Aorta (tissue), 5 donors: ENCODE measurements at places on chromosomes 3 and 15.

- DNase-seq: no peak
Measured at GRCh38 chr3:9149566-9149965, 99.9 kb downstream of the SRGAP3 start.

GRCh38 chr3:160134454-160134853 is 90.8 kb upstream of the C3orf80 start:
- DNase-seq: no peak

DNA sequence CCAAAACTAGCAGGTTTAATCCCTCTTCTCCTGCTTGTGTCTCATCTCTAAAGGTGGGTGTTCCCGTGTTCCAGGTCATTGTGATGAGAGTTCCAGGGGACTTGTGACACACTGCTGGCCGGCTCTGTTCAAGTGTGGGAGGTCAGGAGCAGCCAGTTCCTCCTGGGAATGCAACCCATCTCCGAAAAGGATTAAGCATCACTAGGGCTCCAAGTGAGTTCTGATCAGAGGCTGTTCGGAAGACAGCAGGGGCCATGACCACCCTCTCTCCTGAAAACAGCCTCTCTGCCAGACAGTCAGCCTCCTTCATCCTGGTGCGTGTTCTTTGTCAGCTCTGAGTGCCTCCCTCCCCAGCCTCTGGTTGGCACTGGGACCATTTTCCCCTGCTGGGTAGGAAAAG is at the start of gene TBC1D21:
TSS of gene TBC1D21 (plus strand) at position 109 of the 400 bp plus-strand sequence. CDS start at position 255, 146 bp downstream.
- no peak for DNase-seq

DNA sequence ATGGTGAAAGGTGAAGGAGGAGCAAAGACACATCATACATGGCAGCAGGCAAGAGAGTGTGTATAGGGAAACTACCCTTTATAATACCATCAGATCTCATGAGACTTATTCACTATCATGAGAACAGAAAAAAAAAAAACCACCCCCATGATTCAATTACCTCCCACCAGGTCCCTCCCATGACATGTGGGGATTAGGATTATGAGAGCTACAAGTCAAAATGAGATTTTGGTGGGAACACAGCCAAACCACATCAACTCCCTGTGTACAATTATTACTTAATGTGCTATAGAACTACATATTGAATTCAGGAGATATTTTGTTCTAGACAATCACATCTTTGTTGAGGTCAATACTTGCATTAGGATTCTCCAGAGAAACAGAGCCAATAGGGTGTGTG is 313.4 kb downstream of the CNTN6 start:
- no peak for DNase-seq

GRCh38 chr3:78066287-78066686 is 1026.4 kb downstream of the ROBO2 start:
- DNase-seq: no peak

DNA sequence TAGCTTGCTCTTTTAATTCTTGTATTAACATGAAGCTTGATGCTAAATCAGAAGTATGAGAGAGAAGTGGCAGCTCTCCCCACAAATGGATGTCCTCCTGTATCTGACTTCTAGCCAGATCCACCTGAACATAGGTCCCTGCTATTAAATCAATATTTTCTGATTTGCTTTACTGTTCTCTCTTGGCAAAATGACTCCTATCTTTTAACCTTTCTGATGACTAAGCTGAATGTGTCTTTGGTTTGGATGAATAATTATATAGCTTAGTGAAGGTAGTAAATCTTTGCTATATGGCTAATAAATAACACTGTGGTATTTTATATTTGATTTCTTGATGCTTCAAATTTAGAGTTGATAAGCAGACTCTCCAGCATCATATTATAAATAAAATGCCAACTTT is 28.3 kb upstream of the ARL14 start:
- DNase-seq: no peak

DNA sequence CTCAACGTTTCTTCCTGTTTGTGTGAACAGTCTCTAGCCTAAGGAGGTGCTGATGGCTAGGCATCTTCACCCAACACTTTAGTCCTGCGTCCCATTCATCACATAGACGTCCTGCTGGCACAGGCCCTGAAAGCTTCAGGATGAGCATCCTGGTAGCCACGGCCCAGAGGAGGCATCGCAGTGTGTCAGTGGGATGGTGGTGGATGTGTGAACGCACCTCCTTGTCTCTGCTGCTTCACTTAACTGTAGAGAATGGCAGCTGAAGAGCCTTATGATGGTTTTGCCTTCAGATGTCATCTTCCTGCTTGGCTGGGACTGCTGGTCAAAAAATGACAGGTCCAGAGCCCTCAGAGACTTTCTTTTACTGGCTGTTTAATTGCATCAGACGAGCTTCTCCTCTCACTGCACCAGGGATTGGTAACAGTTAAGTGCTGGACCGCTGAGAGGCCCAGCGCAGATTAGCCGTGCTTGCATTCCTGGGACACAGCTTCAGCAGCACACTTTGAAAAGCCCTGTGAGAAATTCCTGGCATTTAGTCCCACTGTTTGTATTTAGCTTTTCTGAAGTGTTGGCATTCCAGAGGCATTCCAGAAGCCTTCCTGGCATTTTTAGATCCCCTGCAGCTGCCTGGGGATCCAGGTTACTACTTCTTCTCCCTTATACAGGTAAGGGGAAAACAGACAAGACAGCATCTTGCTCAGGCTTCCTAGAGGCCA is 132.4 kb upstream of the PLXNA1 start:
- DNase-seq: no peak

GRCh38 chr3:88061746-88062145 is 2.7 kb downstream of the ZNF654 start:
- DNase-seq: no peak

DNA sequence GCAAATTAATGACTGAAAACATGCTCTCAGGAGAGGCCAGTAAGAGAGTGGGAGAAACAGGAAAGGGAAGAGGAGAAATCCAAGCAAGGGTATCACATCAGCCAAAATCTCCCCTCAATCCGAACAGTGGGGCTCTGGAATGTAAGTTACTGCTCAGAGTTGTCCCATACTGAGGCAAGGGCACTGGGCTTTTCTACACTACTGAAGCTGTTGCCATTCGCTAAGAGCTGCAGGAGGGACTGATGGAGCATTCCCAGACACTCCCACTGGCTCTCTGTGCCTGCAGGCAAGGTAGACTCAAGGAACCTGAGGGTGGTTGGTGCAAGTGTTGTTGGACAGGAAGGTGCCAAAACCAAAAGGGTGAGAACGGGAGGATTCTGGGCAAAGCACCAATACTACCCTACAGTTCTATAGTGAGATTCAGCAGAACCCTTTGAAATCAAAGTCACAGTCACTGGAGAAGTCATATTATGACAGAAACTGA is 46.1 kb downstream of the NEK10 start:
- DNase-seq: no peak

- DNase-seq: no peak
Measured at GRCh38 chr3:183182073-183182472, 19.5 kb upstream of the LAMP3 start.

GRCh38 chr3:156093964-156094363 is 26.4 kb upstream of the KCNAB1 start:
- no peak for DNase-seq

GRCh38 chr3:134229038-134229437 is 21.6 kb downstream of the RYK start:
- DNase-seq: no peak

GRCh38 chr3:156547637-156548036 is 7.3 kb downstream of the SSR3 start:
- DNase-seq: no peak

DNA sequence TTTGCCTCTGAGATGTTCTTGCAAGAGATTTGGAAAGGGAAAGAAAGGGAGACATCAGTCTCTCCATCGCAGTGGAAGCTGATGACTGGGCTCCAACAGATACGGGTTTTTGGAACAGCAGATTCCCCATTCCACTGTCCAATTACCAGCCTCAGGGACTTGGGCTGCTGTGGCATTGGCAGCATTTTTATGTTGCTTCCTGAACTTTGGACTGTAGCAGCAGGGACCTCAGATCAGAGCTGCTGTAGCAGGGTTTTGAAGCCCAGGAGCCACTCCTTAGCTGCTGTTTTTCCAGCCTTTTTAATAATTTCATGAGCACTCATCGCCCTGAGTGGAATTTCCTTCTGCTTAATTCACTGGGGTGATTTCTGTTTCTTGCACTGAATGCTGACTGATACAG is 135.7 kb upstream of the SLCO3A1 start:
- DNase-seq: no peak

DNA sequence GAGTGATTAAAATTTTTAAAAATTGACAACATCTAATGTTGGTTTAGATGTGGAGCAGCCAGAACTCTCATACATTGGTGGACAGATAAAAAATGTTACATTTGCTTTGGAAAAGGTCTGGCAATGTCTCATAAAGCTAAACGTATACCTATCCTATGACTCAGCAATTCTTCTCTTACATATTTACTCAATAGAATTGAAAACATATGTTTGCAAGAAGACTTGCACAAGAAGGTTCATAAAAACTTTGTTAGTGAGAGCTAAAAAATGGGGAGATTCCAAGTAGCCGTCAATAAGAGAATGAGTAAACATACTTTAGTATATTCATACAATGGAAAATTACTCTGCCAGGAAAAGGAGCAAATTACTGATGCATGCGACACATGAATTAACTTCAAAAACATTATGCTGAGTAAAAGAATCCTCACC is 30.0 kb downstream of the MASP1 start:
- no peak for DNase-seq

DNA sequence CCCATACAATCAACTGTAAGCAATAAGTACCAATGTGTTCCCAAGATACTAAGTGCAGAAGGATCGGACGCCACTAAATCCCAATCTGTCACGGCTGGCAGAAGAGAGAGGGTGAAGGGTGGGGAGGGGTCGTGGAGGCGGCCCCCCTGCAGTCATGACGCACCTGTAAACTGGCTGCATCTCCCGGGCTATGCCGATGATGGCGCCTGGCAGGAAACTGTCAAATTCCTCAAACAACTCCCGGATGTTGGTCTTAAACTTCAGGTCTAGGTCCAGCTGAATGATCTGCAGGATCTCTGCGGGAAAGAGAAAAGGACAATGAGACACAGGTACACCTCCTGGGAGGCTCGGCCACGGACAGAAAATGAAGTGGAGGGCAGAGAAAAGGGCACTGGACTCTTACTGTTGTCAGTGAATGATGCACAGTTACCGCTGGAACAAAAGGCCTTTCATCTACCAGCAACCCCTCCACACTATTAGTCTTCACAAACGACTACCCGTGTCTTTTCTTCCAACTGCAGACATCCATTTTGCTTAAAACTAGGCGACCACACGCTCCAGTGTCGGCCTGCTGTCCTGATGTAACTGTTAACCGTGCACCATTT is 114.6 kb downstream of the XXYLT1 start:
- no peak for DNase-seq

DNA sequence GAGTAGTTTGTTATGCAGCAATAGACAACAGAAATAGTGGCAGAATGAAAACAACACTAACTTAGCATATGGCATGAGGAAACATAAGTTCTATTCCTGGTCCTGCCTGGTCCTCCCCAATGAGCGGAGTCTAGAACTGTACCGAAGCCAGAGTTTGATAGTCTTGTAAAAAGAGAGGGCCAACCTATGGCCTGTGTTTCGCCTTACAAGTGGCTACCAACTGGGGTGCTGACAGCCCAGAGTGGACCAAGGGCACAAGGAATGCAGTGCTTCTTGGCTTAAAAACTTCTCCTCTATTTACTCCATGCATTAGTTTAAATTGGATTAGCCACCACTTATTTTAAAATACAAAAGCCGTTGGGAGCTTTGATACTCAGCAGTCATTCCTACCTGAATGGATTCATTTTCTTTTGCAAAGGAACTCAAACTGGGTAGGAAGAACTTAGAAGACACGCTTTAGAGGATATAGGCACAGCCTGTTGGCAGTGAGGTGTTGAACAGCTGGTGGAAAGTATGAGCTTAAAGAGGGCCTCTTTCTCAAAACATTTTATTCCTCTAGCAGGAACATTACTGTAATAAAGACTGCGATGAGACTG is 302.9 kb downstream of the PLCL2 start:
- no peak for DNase-seq

- DNase-seq: no peak
Measured at GRCh38 chr15:59590027-59590426, 21.6 kb upstream of the GCNT3 start.

DNA sequence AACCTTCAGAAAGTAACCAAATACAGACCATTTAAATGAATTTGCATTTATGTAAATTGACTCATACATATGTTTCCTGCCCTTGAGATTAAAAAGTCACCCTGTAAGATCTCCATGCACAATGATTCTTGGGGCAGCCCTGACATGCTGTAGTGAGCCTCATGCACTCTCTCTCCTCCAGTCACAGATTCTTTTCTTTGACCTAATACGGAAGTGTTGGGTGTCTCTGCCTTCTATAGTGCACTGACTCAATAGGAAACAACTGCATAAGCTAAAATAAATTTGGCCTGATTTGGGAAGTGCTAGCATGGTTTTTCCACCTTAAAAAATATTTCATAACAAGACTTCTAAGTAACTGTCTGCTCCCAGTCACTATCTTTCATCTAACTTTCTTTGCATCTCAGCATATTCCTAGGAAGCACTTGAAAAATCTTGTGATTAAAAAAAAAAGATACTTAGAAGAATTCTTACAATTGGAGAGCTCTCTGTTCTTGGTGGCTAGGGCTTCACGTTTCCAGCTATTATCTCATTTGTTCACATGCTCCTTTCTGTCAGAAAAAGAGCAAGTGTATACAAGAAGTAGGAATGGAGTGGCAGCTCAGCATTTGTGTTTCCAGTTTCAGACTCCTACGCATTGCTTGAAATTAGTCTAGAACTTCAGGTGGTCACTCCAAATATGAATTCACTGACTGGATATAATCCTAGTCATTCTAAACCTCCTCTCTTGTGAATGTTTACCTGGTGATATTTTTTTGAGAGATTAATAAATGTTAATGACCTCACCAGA is 207.9 kb upstream of the COL8A1 start:
- no peak for DNase-seq

DNA sequence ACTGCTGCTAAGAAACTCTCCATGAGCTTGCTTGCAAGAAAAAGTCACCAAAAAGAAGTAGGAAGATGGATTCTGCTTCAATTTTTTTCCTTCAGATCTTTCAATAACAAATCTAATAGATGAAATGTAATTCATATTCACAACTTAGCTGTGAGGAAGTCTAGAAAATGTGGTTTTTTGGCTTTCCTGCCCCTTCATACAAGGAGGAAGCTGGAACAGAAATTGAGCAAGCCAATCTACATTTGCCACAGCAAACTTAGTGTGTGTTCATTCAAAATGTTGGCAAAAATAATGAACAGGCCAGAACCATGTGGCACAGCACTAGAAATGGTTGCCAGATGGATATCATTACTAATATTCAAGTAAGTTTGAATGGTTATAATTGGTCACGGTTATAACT is 93.2 kb upstream of the NEDD4 start:
- DNase-seq: no peak

DNA sequence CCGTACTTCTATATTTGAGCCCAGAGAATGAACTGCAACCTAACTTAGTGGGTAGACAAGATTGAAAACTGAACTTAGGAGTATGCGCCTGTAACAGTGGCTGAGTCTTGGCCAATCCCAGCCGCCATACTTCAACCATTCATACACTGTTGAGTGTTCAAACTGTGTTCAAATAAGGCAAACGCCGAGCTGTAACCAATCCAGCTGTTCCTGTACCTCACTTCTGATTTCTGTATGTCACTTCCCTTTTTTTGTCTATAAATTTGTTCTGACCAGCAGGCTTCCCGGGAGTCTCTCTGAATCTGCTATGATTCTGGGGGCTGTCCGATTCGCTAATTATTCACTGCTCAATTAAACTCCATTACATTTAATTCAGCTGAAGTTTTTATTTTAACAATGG is 58.6 kb upstream of the TPM1 start:
- no peak for DNase-seq
